ENCODE measurements at places on chromosomes 2 and 18.

DNA sequence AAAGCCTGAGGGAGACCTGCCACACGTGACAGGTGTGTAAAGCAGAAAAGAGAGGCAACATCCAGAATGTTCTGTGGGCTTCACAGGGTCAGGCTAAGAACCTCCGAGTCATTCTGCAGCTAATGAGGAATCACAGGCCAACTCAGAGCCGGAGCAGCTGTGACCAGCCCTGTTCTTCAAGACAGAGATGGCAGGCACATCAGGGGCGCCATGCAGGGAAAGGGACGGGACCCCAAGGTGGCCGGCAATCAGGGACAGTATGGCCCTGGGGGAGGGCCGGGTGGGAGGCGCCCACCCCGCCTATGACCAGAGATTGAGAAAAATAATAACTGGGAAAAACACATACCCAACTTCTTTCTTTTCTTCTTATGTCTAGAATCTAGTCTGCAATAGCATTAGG, 316.7 kb upstream of the SALL3 start:
- no peak for DNase-seq

GRCh38 chr2:170885130-170885791, 43.8 kb upstream of the GORASP2 start:
- no peak for DNase-seq

- DNase-seq, result no peak
These were observed 559.9 kb upstream of the ID2 start for GRCh38 chr2:8121826-8122513.

GRCh38 chr2:84878459-84878858, 2.4 kb downstream of the TRABD2A start:
- no peak for DNase-seq

DNA sequence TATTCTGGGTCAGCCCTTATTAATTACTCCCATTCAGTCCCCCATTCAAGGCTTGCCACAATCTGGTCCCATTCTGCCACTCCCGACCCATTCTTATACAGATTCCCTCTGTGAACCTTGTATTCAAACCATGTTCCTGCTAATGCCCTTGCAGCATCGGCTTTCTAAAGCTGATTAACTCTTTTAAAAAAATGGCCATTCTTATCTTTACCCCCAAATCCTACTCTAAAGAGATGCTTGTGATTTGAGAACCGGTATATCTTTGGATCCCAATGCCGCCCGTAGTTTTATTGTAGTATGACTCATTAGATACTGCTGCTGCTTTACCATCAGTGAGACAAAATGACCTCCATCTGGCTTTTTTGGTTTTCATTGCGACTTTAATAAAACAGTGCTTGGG, 72.2 kb downstream of the XRCC5 start:
- no peak for DNase-seq

GRCh38 chr2:68537809-68538208, 70.4 kb downstream of the APLF start:
- DNase-seq, result no peak

DNA sequence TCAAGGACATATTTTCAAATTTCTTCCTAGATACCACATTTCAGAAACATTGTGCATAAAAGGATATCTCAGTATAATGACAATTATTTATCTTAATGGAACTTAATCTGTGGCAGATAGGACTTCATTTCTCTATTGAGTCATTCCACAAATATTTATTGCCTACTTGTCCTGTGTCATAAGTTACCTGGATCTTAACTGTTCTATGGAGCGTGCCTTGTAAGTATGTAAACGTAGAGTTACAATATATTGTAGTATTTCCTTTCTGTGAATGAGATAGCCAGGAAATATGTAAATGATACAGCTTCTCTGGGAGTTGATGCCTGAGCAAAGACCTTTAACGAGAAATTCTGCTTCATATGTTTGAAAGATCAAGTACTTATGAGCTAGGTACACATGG, 2.5 kb downstream of the AGFG1 start:
- no peak for DNase-seq

DNA sequence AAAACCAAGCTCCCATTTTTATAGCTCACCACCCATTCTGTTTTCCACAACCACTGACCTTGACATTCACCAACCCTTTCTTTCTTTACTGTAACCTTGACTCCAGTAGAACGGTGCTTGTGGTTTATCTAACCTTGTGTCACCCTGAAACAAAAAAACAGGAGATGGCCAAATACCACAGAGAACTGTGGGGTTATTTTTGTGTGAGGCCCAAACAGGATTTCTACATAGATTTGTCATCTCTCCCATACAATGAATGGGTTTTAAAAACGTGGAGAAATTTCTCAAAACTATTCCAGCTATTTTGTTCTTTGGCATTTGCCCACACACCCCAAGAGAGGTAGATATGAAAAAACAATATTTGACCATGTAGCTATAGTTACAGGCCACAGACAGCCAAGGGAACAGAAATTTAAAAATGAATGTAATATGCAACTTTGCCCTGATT, 231.3 kb upstream of the TANK start:
- DNase-seq, result no peak

- no peak for DNase-seq
These were observed 20.8 kb downstream of the GALNT1 start for GRCh38 chr18:35602193-35602820.
